ENCODE measurements at places on chromosomes 12 and 14. TPM values are rescaled to one million over a fixed set of nuclear protein-coding genes. Genes with fewer than 3 reads are reported as not detected.
A peak's percentile ranks its signal among the peaks of the same experiment; 100 is the strongest.

Gene DTX1
- total RNA-seq = not detected

GRCh38 chr14:32706721-32707519, 231.8 kb upstream of the NPAS3 start:
- no peak for DNase-seq

GRCh38 chr12:95322326-95322725, 104.7 kb downstream of the VEZT start:
- DNase-seq = peak; percentile 55

Gene RTN1
- total RNA-seq = 0.18 TPM

Gene DPPA3
- not detected for total RNA-seq

Gene TGM1
- total RNA-seq = 0.56 TPM

DNA sequence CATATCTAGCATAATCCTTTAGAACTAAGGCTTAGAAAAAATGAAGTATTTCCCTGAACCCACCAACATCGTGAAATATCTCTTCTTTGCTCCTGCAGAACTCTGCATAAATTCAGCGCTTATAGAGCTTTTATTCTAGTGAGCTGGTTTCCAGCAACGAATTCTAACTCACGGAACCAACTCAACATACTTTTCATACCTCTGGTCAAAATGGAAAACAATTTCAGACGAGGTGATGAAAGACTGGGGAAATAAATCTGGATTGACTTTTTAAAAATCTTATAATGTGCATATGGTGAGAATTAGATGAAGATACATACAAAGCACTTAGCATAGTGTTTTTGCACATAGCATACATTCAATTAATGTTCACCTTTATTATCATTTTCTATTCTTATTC, 62.6 kb upstream of the BBS10 start:
- DNase-seq = no peak

GRCh38 chr12:53343969-53344368, 7.8 kb upstream of the SP7 start:
- no peak for DNase-seq

DNA sequence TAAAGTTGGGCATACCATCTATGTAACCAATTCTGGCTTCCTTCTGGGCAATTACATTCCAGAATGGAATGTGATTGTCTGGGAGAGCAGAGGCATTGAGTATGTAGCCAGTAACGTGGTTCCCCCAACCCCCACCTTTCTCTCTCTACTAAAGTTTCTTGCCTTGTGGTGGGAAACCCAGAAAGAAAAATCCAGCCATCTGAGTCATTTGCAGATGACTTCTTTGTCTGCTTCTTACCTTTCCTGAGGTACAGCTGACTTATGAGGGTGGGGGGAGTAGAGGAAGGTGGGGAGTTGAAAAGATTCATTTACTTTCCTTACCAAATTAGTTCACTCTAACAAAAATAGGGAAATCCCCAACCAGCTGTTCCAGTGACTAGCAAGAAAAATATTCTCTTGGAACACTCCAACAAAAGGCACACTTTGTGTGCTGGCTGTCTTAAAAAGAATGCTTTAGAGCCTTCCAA, 112.1 kb upstream of the FRMD6 start:
- peak; percentile 92 for DNase-seq

Gene ASB2
- 0.54 TPM for total RNA-seq

DNA sequence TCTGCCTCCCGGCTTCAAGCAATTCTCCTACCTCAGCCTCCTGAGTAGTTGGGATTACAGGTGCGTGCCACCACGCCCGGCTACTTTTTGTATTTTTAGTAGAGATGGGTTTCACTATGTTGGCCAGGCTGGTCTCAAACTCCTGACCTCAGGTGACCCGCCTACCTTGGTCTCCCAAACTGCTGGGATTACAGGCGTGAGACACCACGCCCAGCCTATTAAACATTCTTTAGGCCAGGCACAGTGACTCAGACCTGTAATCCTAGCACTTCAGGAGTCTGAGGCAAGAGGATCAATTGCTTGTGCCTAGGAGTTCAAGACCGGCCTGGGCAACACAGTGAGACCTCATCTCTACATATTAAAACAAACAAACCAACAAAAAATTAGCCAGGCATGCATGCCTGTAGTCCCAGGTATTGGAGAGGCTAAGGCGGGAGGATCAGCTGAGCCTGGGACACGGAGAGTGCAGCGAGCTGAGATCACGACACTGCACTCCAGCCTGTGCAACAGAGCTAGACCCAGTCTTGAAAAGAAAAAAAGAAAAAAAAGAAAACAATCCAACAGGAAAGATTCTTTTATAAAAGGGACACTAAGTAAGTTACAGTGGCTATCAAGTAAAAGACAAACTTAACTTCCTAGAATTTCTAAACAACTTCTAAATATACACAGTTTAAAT, 70.2 kb downstream of the HECTD1 start:
- DNase-seq = no peak

- DNase-seq = no peak
Measured at GRCh38 chr12:68180792-68181744, 21.5 kb upstream of the IFNG start.

DNA sequence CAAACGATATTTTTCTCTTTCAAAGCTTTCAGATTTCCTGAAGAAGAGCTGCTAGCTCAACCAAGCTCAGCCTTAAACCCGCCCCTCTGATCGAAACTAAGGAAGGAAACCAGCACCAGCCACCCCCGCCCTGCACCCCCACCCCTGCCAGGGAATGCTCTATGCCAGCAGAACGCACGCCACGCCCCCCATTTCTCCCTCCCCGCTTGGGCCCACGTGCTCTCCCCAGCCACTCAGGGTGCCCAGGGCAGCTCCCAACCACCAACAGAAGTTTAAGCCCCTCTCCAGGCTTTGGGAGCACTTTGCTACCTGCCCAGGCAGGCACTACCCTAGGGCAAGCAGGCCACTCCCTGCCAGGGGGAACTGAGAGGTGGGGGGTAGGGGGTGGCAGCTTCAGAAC, 18.8 kb upstream of the KRT78 start:
- no peak for DNase-seq

Gene TSHR
- not detected for total RNA-seq

DNA sequence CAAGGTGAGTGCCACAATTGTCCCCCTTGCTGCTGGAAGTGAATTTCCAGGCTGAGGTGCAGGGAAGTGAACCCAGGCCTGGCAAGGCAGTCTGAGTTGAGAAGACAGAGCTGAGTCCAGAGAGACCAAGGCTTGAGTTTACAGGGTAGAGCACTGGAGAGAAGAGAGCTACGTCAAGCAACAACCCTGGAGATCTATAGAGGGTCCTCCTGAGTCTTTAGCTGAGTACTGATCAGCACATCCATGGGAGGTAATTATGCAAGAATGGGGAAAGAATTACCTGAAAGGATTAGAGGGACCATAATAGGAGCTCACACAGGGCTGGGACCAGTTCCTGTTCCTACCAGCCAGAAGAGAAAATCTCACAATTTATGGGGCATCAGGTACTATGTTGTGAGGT, 190.7 kb downstream of the NEDD1 start:
- no peak for DNase-seq

DNA sequence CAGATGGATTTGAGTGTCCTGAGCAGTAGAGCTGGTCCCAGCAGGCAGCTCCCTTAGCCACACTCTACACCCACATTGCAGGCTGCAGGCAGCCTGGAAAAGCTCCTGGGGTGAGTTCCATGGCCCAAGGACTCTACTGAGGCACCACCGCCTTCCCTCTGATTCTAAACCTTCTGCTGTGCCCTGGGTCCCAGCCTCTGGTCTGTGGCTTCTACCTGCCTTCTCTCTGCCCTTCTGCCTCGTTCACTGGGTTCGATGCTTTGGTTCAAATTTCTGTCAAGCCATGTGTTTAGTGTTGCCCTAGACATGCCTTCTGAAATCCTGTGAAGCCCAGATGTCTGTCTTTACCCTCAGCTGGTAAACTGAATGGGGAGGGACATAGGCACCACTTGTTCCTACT, 1.5 kb upstream of the FGF6 start:
- DNase-seq = no peak

DNA sequence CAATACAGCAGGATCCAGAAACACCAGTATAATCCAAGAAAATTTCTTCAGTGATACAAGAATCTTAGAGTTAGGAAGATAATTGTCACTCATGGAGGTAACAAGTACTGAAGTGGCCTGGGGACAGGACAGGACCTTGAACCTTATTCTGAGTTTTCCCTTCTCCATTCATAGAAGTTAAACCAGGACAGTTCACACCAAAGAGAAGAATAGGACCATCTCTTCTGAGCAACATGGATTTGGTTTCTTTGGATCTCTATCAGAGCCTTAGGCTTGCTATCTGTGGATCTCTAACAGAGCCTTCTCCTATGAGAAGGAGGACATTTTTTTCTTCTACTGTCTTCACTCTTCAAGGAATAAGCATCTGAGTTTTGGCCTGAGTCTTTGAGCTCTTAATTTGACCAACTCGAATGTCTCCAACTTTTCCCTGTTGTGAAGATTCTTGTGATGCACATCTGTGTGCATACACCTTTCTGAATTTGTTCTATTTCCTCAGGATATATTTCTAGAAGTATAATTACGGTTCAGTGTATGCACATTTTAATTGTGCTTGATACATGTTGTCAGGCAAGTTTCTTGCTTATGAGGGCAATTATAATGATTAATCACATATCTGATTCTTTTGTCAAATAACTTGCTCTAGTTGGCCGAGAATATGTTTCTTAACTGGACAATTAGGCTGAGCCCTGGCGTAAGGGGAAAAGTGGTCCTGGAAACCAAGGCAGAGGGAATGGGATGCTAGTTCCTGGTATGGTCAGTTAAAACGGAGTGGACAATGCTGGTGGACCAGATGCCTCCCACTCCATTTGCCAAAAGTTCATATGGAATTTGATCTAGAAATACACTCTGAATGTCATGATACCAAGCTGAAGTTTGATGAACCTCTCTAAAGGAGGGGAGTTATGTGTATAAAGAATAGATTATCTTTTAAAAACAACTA, 6.6 kb downstream of the KRT6A start:
- no peak for DNase-seq

DNA sequence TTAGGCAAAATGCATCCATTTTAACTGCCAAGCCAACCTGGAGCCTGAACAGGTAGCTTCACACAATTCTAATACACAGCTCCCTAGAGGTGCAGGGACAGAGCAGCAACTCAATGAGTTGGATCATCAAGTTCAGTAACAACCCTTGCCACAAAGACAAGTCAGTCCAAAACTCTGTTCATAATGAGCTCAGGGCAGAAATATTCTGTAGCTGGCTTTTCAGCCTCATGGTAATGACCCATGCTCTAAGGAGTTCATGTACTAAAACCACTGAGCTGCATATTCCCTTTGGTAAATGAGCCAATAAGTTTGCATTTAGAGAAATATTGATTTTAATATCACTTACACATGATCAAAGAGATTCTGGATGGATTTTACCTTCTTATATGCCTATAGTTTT, 316.1 kb downstream of the SEC23A start:
- no peak for DNase-seq

Gene SEC23A
- total RNA-seq = 609 TPM

Gene NFE2
- total RNA-seq = 0.28 TPM

DNA sequence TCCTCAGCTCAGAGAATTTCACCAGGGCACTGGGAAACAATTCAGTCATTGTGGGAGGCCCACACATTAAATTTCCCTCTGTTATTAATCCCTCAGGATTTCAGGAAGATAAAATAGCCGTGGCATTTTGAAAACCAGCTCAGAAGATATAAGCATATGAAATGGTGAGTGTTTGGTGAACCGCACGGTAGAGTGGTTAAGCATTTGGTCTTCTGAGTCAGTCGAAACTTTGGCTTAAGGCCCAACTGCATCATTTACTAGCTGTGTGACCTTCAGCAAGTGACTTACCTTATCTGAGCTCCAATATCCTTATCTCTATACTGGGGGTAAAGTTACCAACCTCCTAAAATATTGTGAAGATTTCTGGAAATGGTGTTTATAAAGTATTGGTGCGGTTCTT, 5.2 kb upstream of the VRK1 start:
- no peak for DNase-seq

Data from IMR-90 (cell line).